ENCODE measurements at places on chromosomes 4 and X.

GRCh38 chrX:147901461-147902126 lies 10.1 kb upstream of the FMR1 start:
- DNase-seq: no peak

DNA sequence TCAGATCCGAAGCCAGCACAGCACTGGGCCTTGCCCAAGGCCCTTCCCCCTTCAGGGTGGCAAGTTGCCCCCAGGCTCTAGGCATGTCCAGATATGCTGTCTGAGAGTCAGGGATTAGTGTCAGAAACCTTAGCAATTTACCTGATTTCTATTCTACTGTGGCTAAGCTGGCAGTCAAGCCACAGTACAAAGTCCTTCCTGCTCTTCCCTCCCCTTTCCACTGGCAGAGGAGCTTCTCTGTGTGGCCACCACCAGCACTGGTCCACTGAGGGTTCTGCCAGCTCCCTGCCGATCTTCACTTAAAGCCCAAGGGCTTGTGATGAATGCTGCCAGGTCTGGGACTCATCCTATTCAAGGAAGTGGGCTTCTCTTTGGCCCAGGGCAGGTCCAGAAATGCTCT lies 324.5 kb upstream of the RPS6KA3 start:
- DNase-seq: no peak

DNA sequence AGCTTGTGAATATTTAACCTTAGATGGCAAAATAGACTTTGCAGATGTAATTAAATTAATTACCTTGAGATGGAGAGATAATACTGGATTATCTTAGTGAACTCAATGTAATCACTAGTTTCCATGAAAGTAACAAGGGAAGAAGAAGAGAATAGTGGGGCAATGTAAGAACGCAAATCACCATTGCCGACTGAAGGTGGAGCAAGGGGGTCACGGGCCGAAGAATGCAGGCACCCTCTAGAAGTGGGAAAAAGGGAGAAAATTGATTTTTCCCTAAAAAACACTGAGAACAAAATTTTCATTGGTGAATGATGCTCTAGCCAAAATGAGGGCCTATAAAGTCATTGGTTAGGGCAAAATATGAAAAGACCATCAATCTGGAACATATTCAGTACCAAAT lies 375.6 kb upstream of the EPHA5 start:
- DNase-seq: no peak

DNA sequence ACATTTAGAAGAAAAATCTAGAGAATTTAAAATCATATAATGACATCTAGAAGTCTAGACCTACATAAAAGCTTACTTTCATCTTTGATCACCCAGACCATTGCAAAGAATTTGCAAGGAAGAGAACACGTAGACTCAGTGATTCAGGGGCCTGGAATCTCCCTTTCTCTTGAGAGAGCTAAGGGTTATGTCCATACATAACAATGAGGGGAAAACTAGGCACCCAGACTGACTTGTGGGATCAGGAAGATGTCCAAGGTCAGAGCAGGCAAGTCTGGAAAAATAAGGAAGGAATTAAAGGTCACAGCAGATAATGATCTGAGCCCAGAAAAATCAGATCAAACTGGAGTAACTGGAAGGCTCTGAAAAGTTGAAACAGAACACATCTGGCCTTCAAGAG lies 198.4 kb upstream of the SFRP2 start:
- no peak for DNase-seq

DNA sequence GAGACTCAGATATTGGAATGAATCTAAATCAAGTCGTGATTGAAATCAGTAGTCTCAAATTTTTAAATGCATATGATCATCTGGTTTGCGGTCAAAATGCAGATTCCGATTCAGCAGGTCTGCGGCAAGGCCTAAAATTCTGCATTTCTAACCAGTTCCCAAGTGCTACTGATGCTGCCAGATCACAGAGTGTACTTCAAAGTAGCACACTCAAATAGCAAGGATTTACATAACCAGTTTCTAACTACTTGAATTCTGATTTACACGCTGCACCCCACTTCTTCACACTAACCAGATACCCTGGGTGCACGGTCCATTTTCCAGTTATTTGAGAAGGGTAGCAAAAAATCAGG lies 752 bp downstream of the MBTPS2 start:
- peak; percentile 5 for DNase-seq

GRCh38 chr4:168931215-168931650 lies 78.8 kb downstream of the CBR4 start:
- DNase-seq: no peak
